ENCODE measurements at places on chromosomes 5 and 9.
A peak's percentile ranks its signal among the peaks of the same experiment; 100 is the strongest.

DNA sequence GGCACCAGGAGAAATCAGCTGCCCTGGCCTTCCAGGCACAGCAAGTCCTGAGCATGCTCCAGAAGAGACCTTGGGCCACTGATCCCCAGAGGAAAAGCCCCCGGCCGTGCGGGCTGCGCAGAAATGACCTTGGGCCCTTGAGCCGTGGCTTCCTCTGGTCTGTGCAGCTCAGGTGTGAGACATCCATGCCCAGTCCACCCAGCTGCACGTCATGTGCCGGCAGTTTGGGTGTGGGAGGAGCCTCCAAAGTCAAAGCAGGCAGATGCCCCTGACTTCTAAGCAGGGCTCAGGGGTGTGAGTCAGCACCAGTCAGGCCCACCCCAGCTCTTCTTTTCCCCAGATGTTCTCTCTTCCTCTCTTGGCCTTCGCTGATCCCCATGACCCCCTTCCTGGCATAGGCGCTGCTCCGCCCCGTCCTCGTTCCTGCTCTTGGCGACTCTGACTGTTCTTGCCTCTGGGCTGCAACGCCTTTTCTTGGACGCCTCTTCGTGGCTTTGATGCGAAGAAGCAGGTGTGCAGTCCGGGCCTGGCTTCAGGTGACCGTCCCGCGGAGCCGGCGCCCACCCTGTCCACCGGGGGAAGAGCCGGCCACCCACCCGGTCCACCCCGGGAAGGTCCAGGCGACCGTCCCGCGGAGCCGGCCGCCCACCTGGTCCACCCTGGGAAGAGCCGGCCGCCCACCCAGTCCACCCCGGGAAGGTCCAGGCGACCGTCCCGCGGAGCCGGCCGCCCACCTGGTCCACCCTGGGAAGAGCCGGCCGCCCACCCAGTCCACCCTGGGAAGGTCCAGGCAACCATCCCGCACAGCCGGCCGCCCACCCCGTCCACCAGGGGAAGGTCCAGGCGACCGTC is 5.9 kb upstream of the QSOX2 start:
- no peak for DNase-seq

DNA sequence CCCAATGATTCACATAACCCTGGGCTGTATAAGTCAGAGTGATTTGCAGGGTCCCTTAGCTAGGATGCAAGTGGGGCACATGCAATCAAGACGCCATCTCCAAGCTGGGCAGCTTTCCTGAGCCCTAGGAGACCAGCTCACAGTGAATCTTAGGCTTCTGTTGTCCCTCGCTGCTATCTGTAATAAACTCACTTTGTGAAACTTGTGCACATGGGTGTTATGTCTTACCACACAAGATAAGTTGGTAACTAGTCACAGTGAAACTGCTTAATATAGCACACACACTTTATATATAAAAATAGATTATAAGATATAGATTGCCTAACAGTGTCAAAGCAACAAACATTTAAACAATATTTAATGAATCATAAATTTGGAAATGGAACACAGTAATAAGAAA is 658.5 kb downstream of the SLCO4C1 start:
- no peak for DNase-seq

GRCh38 chr5:147898875-147899401 is 7.4 kb downstream of the C5orf46 start:
- DNase-seq: no peak

DNA sequence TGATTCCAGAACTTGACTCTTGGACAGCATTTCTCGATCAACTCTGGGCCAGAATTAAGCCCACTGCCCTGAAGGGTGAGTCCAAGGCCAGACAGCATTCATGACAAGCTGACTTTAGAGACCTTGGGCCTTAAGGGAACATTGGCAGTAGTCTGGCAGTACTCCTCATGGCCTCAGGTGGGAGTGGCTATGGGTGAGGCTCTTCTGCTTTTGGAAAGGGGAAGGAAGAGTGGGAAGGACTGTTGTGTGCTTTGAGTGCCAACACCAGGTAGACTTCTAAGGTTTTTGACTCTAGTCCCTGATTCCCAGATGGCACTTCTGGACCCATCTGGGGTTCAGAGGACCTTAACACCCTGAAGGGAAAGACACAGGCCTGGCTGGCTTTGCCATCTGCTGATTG is 530.4 kb downstream of the ACTL7B start:
- DNase-seq: no peak

DNA sequence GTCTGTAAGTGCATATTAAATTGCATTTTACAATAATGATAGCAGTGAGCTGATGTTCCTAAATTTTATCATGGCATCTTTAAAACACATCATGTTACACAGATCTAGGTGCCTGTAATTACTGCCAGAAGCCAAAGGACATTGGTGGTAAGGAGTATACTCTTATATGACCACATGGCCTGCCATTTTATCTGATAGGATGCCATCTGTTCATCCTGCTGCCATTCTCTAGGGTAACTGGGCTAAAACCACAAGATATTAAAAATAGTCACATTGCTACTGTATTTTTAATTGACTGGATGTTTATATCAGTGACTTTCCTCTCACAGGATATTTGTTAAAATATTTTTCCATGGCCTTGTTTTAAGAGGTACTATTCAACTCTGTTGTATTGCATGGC is 53.1 kb downstream of the HCN1 start:
- DNase-seq: no peak

GRCh38 chr5:62011089-62011664 is 294.8 kb upstream of the KIF2A start:
- DNase-seq: no peak

DNA sequence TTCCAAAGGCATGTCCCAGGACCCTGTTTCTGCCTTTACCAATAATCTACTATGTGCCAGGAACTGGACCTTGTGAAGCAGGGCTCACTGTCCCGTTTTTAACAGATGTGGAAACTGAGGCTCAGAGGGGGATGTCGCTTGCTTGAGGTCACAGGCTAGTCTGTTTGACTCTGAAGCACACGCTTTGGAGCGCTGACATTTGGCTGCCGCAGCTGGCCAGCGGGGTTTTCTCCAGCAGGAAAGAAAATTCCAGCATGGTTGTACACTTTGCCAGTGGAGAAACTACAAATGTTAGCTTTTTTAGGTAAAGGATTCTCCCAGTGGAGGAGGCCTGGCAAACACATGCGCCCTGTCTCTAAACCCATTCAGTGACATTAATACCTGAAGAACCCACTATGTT is 50.5 kb downstream of the SH3PXD2B start:
- no peak for DNase-seq

GRCh38 chr9:132858751-132859150 is 19.3 kb downstream of the AK8 start:
- DNase-seq: no peak

DNA sequence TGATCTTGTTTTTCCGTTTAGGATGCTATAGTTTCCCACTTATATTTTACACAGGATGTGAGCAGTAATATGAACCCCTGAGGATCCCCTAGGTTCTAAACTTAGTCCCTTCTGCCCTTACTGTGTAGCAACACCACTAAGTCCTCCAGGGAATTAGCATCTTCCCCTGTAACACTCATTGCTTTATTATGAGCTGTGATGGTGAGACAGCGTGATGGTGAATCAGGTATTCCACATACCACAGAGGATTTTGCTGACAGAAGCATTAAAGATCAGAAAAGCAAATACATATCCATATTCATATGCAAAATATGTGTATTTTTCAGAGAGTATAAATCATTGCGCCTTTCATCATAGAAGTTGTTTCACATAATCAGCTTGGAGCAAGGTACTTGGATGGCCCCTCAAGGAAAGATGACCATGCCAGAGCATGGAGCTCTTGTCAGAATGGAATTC is 317.0 kb downstream of the ICE1 start:
- no peak for DNase-seq

GRCh38 chr9:96487949-96488348 is 38.0 kb downstream of the HABP4 start:
- DNase-seq: no peak

DNA sequence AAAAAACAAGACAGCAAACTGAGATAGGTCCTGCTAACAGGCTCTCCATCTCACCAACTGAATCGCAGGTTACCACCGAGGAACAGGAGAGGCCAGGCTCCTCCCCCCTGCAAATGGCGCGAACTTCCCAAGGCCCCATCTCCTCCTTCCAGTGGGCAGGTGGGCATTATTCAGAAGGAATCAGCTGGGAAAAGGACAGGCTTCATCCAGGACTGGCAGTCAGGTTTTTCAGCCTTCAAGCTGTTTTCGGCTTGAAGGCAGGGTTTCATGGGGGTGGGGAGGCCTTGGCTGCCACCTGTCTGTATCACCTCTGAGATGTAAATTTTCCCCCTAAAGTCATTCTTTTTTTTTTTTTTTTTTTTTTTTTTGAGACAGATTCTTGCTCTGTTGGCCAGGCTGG is 79.4 kb downstream of the SFXN1 start:
- no peak for DNase-seq

DNA sequence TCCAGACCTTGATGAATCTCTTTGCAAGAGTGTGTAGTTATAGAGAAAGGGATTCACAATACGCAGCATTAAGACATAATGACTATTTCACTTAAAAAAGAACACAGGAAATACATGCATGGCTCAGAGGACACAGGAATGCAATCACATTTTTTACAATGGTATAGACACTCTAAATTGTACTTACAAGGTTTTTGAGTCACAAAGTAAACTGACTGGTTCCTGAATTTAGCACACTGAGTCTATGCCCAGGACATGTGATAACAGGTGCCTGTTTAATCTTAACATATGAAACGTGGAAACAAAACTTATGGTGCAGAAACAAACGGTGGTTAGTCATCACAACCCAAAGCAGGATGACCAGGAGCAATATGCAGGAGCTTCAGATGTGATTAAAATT is 6.7 kb downstream of the EPB41L4A start:
- DNase-seq: no peak

- DNase-seq: no peak
Measured at GRCh38 chr9:22154064-22154463, 145.0 kb upstream of the CDKN2B start.

GRCh38 chr5:58571501-58571900 is 11.4 kb upstream of the RAB3C start:
- no peak for DNase-seq

- DNase-seq: no peak
Measured at GRCh38 chr9:91515074-91515687, 91.5 kb upstream of the NFIL3 start.

- peak; percentile 64 for DNase-seq
Measured at GRCh38 chr5:40404613-40405012, 275.1 kb upstream of the PTGER4 start.

DNA sequence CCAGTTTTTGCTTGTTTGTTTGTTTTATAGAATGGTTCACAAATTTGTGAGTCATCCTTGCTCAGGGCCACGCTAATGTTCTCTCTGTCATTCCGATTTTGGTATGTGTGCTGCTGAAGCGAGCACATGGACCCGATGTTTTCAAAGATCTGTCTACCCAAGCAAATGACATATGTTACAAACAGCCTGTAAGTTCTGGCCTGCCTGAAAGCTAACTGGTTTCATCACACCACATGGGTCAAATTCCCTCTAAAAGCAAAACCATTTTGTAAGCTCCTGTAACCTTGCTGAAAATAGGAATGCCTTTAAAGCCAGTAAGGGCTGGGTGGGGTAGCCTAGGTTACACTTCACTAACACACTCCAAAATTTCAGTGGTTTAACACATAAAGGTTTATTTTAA is 25.4 kb downstream of the DMRT3 start:
- no peak for DNase-seq

- DNase-seq: no peak
Measured at GRCh38 chr5:12934722-12935121, 1009.8 kb downstream of the DNAH5 start.

DNA sequence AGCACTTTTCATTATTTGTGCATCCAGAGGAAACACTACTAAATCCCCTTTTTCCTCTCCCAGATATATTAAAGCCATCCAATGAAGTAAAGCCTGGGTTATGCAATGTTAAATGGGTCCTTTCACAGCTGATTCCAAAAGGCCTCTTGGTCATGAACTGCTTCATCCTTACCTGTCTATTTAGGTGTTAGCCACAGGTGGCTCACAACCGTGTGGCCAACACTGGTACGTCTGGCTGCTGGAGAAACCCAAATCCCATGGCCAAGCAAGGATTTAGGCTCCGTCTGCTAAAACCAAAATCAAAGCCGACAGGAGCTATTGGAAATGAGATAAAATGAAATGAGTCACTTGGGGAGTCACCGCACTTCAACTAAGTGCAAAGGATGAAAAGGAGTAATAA is 193.9 kb downstream of the ADCY2 start:
- no peak for DNase-seq

DNA sequence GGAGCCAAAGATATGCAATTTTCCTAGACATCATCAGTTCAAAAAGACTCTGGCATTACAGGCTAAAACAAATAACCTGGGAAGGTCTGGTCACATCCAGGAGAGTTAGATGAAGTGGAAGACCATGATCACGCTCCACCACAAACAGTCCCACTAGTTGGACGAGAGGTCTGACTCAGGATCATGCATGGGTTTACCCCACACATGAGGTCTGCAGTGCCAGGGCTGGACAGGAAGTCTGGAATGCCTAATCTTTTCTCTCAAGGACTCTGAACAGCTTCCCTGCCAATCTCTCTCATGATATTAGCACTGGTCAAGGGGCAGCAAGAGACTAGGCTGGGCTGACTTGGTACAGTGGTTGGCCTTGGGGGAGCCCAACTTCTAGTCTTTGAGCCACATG is 7.1 kb downstream of the PRUNE2 start:
- DNase-seq: no peak

Measured in CD4-positive, alpha-beta T cell treated with Interleukin-4 for 4 hours (primary cell).